ENCODE measurements at places on chromosomes 5 and 9. TPM values are rescaled to one million over a fixed set of nuclear protein-coding genes. Genes with fewer than 3 reads are reported as not detected.

The ANGPTL2 gene
- 8.8 TPM for polyA plus RNA-seq

DNA sequence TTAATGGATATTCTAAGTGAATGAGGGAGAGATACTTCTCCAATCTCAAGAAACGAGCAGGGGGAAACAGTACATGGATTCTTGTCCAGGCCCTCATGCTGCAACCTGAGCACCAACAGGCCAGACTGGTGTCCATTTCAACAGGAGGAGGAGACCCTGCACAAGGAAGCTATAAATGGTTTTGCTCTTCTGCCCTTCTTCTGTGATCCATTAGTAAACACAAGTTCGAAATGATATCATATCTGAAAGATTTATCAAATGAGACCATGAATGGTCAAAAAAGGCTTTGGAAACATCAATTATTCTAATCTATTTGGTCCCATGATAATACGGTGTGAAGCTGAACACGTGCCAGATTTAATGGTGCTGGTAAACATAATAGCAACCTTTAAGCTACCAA, 109.8 kb downstream of the NR6A1 start:
- H3K4me3 ChIP-seq: peak overlapping the region; percentile 83
- no peak for DNase-seq
- H3K27ac ChIP-seq: peak overlapping the region; percentile 95
- no peaks in the 10 kb centered on the region for H3K36me3 ChIP-seq

DNA sequence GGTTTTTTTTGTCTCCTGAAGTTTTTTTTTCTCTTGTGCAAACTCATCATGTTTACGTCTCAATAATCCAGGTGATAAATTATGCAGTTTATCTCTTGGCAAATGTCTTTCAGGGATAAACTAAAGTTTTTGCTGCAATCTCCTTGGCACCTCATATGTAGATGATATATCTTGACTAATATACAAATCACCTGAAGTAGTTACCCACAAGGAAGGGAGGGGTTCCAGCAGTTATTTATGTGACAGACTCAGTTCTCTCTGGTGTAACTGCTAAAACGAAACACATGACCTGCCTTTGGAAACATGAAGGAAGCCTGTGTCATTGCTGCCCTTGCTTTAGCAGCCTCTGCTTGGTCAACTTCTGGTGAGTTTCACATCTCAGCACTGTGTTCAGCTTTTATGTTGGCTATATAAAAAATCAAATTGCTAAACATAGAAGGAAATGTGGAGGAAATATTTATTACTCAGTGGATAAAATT, 39.3 kb upstream of the KIAA1958 start:
- no peaks in the 10 kb centered on the region for H3K36me3 ChIP-seq
- peak overlapping the region; percentile 81 for H3K27ac ChIP-seq
- H3K27me3 ChIP-seq: no peaks in the 10 kb centered on the region
- peaks cover 14% of the 10 kb centered on the region for H3K4me1 ChIP-seq
- peak overlapping the region; percentile 42 for H3K4me3 ChIP-seq

The WDR31 gene
- polyA plus RNA-seq: 3.1 TPM

DNA sequence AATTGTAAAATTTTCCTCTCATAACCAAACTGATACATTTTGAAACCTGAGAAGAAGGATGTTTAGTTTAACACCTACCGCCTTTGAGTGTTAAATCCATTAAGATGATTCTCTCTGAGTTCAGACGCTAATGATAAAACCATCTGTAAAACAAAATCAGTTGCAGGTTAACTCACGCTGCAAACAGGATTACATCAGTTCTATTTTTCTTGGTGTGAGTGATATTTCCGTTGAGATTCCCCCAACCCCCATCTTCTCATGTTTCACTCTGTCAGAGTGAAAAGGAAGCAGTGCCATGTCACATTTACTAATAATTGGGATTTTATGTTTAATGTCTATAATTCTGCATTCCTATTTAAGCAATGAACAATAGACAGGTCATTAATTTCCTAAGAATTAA, 146.5 kb downstream of the FANCC start:
- H3K27me3 ChIP-seq: no peaks in the 10 kb centered on the region
- H3K36me3 ChIP-seq: no peaks in the 10 kb centered on the region
- peaks cover 11% of the 10 kb centered on the region for H3K4me1 ChIP-seq

DNA sequence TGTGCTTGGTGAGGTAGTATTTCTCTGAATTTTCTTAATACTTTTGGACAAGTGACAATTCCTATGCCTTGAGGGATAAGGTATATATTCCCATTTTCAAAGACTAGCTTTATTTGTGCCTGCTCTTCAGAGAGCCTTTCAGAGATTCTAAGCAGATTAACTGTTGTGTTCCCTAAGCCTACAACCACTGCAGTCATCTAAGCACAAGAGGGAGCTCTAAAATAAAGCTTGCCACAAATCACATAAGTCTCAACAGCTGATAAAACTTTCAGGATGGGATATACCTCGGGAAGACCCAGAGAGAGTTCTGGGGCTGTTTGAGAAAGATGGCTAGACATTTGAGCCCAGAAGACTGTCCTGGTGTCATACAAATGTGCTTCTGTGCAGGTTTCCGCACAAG, 157.3 kb downstream of the CYLC2 start:
- no peak for DNase-seq
- H3K36me3 ChIP-seq: no peaks in the 10 kb centered on the region
- no peaks in the 10 kb centered on the region for H3K27me3 ChIP-seq
- no peak overlapping the region for H3K4me3 ChIP-seq
- no peak overlapping the region for H3K27ac ChIP-seq
- H3K4me1 ChIP-seq: no peaks in the 10 kb centered on the region

DNA sequence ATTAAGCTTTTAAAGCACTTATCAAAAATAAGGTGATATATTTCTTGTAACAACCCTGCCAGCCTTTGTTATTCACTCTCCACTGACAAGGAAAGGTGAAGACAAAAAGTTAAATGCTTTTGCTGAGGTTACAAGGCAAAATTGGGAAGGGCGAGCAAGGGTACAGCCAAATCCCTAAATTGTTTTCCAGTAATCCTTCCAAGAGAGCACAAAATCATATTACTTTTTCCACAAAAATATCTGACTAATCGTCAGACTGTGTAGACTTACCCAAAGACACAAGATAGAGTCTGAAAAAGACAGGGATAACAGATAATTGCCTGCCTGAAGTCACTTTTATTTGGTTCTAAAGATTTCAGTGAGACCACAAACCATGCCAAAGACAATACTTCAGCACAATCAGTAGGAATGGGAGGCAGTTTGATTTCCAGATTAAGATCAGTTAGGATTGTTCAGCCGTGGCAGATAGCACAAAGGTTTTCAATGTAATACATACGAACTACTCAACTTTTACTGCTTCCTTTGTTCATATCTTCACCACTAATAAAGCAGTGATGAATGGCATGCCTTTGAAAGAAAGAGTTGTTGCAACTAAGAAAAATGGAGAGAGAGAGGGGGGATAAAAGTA, 383.8 kb upstream of the TUSC1 start:
- H3K27me3 ChIP-seq: no peaks in the 10 kb centered on the region
- H3K4me1 ChIP-seq: 0 out of 2 replicates have a peak, but pooled peaks cover 11% of the 10 kb centered on the region
- H3K27ac ChIP-seq: no peak overlapping the region
- H3K36me3 ChIP-seq: no peaks in the 10 kb centered on the region
- DNase-seq: no peak

The CDC25C gene
- 2.9 TPM for polyA plus RNA-seq

DNA sequence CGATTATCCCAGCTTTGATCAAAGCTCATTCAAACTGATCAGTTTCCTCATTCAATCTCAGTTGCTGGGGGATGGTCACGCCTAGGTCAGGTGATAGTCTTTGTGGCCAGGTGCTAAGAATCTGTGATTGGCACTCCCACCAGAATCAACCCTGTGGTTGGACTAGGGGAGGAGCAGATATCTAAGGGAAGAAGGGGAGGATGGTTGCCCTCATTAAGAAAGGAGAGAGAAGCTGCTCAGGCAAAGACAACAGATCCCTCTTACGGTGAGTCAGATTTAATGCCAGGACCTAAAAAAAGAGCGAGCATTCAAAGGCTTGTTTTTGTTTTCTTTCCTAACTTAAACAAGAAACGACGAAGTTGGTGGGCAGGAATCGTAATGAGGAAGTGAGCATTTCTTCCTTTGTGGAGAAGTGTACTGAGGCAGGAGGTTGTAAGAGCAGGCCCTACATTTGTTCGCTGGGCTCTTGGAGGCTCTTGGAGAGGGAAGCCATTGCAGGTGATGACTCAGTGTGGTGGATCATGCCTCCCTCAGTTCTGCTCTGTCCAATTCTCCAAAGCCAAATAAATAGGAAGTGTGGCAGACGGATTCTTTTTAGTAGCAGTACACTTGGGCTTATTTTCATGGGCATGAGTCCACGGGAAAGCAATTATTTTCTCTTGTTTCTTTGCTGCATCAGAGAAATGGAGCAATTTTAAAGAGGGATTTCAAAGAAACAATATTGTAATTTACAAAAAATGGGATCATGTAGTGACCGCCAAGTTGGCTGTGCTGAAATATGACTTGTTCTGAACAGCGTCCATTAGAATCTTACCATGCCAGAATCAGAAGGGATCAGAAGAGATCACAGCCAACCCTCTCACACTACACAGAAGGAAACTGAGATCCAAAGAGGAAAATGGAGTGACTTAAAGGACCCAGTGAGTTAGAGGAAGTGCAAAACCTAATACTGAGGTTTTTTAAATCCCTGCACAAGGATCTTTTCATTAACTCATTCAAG, 18.7 kb upstream of the TGFBR1 start:
- H3K4me1 ChIP-seq: peaks cover 34% of the 10 kb centered on the region
- H3K4me3 ChIP-seq: peak overlapping the region; percentile 39
- no peaks in the 10 kb centered on the region for H3K27me3 ChIP-seq
- DNase-seq: peak; percentile 89
- H3K36me3 ChIP-seq: no peaks in the 10 kb centered on the region

- H3K27ac ChIP-seq: no peak overlapping the region
- no peaks in the 10 kb centered on the region for H3K4me1 ChIP-seq
- no peak for DNase-seq
- H3K36me3 ChIP-seq: no peaks in the 10 kb centered on the region
- no peaks in the 10 kb centered on the region for H3K27me3 ChIP-seq
Observed at GRCh38 chr9:97359147-97359546, 51.7 kb downstream of the CCDC180 start.

The NXNL2 gene
- polyA plus RNA-seq: 1.4 TPM

The DNAI1 gene
- not detected for polyA plus RNA-seq

The UBE2QL1 gene
- polyA plus RNA-seq: not detected

- no peaks in the 10 kb centered on the region for H3K4me1 ChIP-seq
- H3K27ac ChIP-seq: no peak overlapping the region
- DNase-seq: no peak
- no peaks in the 10 kb centered on the region for H3K36me3 ChIP-seq
- no peak overlapping the region for H3K4me3 ChIP-seq
Observed at GRCh38 chr5:73955271-73955846, 329.4 kb downstream of the ARHGEF28 start.

The MARCOL gene
- polyA plus RNA-seq: not detected

DNA sequence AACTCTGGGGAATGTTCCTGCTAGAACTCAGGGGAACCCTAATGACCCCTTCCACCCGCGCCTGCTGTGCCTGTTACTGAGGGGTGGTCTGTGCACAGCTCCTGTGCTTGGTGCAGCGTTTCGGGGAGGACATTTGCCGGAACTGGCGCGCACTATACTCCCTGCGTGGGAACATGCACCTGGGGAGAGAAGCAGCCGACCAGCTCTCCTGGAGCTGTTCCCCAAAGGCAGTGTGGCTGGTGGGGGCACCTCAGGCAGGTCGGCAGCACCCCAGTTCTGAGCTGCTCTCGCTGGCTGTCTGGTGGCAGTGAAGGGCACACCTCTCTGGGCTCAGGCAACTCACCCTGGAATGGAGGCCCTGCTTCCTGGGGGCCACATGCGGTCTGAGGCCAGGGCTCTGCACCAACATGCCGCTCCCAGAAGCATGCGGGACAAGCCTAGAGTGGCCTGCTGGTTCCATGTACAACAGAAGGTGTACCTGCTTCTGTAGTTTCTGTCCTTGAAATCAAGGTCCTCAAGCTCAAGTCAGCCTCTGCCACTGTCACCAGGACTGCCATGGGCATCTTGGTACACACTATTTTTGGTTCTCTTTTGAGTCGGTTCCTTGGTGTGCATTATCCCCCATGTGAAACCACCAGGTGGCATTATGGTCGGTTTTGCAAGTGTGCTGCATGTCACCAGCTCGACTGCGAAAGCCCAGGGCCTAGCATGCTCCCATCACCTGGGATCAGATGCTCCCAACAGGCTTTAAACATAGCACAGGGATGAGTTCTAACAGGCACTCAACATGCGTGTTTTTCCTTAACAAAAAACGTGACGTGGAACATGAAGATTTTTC, 7.8 kb upstream of the MRNIP start:
- H3K4me1 ChIP-seq: no peaks in the 10 kb centered on the region
- peaks cover 7% of the 10 kb centered on the region for H3K36me3 ChIP-seq
- no peaks in the 10 kb centered on the region for H3K27me3 ChIP-seq
- H3K27ac ChIP-seq: no peak overlapping the region

DNA sequence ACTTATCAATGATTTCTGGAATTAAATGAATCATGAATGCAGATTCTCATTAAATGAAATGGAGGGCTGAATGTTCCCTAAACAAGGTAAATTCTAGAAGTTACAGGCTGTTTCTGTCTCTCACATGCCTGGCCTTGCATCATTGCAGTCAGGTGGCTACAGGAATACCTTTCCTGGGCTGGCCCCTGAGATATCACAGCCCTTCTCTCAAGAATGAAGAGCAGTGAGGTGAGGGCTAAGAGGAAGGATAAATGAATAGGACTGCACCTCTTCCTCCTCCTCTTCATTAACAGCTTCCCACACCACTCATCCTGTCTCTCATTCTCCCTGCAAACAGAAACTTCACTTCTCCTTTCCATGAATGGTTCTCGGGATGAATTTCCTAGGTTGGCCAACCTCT, 22.5 kb downstream of the ARHGEF28 start:
- no peaks in the 10 kb centered on the region for H3K4me1 ChIP-seq
- no peak overlapping the region for H3K27ac ChIP-seq
- no peak for DNase-seq
- no peaks in the 10 kb centered on the region for H3K36me3 ChIP-seq
- H3K4me3 ChIP-seq: no peak overlapping the region

Measured in GM23248 (cell line).